Endothelial cell of umbilical vein (primary cell): ENCODE measurements at places on chromosomes 11 and 22.

DNA sequence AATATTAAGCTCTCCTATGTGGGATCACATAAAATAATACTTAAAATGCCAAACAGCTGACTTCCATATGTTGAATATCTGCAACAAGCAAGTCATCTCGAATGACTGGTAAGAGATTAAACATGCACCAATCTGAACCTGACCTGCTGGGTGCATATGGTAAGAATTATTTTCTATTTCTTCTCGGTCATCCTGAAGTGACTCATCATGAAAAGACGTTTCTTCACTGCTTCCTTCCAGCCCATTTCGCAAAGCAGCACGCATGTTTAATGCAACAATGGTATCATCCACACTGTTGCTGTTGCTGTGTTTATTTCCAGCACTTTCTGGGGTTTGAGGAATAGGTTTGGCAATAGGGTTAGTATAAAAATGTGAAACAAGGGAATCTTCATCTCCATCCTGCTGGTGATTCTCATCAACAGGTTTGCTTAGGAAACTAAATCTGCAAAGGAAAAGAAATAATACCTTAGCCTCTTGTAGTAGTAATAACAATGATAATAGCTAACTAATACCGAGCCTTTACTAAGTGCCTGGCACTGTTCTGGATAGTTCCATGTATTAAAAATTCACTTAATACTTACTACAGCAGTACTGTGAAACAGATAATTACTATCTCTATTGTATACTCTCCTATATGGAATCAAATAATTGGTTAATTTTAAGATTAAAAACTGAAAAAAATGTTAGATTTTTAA, 52.0 kb upstream of the CHRNA10 start:
- peak; percentile 21 for DNase-seq

- DNase-seq: no peak
Observed at GRCh38 chr11:74648894-74649293, 56.5 kb downstream of the POLD3 start.

GRCh38 chr11:45258982-45259530, 27.1 kb downstream of the SYT13 start:
- no peak for DNase-seq

- DNase-seq: peak; percentile 96
Observed at GRCh38 chr22:26586556-26587325, 3.2 kb downstream of the TPST2 start.

DNA sequence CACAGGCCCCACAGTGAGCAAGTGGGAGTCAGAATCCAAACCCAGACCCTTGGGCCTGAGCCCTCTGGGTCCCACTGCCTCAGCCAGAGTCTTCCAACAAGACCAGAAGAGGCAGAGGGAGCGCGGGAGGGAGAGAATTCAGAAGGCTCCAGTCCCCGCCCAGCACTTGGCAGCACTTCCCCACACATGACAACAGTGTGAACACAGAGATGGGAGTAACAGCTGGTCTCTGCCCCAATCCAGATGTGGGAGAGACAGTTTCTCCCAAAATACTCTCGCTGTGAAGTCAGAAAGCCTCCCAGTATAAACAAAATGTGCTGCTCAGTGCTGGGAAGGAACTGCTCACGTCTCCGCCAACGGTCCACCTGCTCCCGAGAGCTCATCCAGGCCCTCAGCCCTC, 219.9 kb downstream of the MN1 start:
- no peak for DNase-seq

DNA sequence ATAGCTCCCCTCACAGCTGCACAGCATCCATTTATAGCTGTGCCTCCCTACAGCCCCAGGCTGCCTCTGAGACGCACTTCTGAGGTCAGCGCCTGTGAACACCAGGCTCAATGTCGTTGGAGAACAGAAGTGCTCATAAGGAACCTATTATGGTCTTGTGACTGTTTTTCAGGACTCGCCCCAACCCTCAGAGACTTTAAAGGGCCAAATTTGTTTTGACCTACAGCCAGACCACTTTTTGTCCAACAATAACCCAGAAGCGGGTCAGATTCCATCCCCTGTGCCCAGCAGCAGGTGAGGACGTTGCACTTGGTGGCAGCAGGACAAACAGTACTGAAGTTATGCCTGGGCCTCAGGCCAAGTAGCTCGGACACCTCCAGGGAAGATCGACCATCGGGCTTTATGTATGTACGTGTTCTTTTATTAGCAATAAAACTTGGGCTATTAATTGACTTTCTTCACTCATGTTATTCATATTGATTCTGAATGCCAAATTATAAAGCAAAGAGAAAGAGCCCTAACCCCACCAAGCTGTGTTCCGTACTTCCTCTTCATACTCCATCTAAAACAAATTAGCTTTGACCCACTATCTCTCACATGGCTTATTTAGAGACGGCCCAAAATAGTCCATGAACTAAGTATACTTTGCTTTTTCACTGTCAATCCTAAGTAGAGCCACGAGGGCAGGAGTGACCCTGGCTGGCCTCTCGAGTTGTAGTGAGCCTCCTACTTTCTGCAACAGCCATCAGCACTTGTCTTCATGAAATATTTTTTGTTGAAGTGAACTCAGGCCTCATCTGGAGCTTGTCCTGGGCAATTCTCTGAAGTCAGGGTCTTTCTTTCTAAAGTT, 92.3 kb upstream of the PAX6 start:
- no peak for DNase-seq

DNA sequence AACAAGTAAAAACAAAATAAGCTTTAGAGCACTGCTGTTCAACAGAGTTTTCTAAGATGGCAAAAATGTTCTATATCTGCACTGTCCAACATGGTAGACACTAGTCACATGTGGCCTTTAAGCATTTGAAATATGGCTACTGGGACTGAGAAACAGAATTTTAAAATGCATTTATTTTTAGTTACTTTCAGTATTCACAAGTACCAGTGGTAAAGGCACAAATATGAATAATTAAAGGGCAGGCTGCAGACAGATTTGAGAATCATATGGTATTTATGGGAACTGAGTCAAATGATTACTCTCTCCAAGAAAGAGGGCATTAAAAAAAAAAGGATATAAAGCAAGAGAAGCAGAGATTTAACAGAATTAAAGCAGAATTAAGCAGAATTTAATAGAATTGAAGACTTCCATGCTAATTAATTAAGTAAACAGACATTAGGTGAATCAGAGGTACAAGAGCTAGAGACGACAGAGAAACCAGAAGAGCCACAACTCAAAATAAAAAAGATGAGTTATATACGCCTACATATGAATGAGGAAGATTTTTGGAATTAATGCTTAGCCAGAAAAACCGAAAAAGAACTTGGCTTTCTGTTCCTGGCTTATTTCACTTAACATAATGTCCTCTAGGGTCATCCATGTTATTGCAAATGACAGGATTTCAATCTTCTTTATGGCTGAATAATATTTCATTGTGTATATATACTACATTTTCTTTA, 160.4 kb downstream of the ATG16L2 start:
- DNase-seq: no peak

DNA sequence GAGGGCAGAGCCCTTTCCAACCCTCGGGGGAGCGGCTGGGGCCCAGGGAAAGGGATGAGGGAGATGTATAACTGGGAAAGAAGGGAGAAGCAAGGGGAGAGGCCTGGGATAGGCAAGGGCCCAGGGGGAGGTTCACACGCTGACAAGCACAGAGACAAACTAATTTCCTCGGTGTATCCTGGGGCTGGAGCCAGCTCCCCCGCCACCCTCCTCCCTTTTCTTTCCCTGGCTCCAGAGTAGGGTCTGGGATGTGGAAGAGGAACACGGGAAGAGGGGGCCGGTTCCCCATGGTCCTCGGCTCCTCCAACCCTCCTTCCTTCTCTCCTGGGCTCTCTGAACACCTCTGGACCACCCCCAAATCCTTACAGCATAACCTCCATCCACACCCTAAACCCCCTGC, 6.9 kb downstream of the CLCF1 start:
- DNase-seq: no peak

DNA sequence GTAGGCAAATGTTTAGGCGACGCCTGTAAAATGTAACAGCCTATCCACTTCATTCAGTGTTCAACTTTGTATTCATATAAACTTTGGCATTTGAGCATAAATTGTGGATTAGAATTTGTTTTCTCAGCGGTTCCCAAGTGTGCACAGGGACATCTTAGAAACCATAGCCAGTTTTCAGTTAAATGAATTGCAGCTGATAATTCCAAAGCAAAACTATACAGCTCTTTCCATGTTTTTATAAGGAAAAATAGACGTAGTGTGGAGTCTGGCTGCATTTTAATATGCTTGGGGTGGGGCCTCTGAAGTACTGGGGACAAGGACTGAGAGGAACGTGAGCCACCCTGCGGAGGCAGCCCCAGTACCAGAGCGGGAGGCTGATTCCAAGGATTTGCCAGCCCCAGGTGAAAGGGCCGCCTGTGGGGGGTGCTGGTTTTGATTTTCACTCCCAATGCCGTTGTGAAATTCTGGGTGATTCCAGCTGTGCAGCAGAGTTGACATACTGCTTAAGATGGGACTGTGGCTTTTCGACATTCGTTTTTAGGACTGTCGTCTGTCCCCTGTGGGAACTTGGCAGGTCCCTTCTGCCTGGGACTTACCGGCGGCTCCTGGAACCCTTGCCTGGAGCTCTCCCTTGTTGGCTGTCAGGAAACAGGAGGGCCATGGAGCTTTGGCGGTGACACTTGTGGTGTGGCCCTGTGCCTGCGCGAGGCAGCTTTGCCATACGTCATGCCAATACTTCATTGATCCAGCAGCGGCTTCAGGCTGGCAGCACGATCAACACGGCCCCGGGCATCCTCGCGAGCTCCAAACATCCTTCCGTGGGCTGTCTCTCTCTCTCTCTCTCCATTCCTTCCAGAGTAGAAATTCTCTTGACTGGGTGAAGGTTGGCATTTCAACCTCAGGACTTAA, 370.9 kb downstream of the TBC1D22A start:
- DNase-seq: no peak

DNA sequence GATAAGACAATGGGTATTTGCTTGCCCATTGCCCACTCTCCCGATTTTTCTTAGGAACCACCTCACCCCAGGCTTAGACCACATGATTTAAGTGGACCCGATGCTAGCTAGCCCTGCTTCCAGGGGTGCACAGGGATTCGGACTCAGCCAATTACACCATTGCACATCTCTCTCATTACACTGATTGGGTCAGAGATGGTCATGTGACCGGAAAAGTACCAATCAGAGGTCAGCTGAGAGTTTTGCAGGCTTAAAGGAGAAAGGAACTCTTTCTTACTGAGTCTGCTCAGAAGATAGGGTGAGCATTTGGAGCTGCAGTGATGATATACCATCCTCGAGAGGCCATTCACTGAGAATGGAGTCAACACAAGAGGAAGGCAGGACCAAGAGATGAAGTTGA, 12.2 kb upstream of the ANKK1 start:
- DNase-seq: no peak

DNA sequence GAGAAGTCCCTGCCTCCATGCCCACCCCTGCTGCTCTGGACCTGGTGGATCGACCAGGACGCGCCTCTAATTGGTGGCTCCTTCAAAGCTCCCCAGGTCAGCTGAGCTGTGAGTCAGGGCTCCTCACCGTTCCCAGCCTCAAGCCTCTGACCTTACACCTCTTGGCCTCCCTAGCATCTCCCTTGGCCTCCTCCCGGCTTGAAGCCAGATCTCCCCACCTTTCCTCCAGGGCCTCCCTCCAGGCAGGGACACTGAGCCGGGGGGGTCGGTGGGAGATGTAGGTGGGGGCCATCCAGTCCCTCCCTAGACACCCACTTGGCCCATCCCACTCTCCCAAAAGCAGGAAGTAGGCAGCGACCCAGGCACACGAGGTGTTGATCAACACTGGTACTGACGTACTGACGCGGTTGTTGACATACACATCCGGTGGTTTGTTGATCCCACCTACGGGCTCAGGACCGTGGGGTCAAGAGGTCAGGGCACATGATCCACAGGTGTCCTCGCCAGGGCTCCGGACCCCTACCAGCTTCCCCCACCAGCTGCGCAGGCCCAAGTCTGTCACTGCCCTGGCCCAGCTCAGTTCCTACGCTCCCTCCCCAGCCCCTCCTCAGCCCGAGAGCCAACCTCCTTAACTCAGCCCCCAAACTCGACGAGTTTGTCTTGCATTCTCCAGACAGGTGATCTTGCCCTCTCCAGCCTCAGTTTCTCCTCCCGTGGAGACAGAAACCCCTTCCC, 802 bp downstream of the ATG2A start:
- DNase-seq: peak; percentile 34

DNA sequence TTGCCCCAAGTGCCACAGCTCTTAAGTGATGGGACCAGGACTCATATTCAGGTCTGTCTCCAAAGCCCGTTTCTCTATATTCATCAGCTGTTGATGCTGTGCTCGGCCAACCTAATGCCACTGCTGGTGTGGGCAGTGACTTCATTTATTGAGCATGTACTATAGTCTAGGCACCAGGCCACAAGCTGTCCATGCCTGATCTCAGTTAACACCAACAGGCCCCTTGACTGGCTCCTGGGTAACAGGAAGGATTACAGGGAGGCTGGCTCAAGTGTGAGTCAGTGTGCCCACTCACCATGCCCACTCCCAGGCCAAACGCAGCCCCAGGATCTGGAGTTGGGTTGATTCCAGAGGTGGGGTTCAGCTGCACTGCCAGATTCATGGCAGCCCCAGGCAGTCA, 8.6 kb upstream of the CRYBB2 start:
- DNase-seq: no peak

- no peak for DNase-seq
Observed at GRCh38 chr11:132171031-132171430, 800.6 kb downstream of the NTM start.

- DNase-seq: no peak
Observed at GRCh38 chr22:37482244-37482643, 3.9 kb downstream of the MFNG start.

- no peak for DNase-seq
Observed at GRCh38 chr22:49801391-49802060, 26.1 kb downstream of the BRD1 start.

GRCh38 chr11:2467695-2468055, 22.9 kb downstream of the KCNQ1 start:
- no peak for DNase-seq

DNA sequence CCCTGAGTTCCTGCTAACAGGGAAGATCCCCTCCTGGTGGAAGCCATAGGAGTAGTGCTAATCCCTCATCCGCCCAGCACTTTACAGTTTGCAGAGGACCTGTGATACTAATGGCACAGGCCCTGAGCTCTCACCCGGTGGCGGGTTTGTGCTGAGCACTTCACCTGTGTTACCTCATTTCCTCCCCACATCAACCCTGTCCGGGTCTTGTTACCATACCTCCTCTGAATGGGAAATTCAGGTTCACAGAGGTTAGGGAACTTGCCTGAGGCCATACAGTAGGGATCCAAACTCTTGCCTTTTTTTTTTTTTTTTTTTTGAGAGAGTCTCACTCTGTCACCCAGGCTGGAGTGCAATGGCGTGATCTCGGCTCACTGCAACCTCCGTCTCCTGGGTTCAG, 25.2 kb downstream of the CAPN1 start:
- DNase-seq: no peak
